Upper lobe of right lung (tissue), 1 donor: ENCODE measurements at places on chromosomes 1 and 21. TPM values are rescaled to one million over a fixed set of nuclear protein-coding genes. Genes with fewer than 3 reads are reported as not detected.

PRAMEF27 gene
- not detected for total RNA-seq

SLC44A5 gene
- 0.55 TPM for total RNA-seq

- no peaks in the 10 kb centered on the region for H3K36me3 ChIP-seq
- H3K27ac ChIP-seq, result peak overlapping the region; percentile 3
- DNase-seq, result no peak
These were observed 7.1 kb upstream of the ZNF697 start for GRCh38 chr1:119655154-119655553.

DNA sequence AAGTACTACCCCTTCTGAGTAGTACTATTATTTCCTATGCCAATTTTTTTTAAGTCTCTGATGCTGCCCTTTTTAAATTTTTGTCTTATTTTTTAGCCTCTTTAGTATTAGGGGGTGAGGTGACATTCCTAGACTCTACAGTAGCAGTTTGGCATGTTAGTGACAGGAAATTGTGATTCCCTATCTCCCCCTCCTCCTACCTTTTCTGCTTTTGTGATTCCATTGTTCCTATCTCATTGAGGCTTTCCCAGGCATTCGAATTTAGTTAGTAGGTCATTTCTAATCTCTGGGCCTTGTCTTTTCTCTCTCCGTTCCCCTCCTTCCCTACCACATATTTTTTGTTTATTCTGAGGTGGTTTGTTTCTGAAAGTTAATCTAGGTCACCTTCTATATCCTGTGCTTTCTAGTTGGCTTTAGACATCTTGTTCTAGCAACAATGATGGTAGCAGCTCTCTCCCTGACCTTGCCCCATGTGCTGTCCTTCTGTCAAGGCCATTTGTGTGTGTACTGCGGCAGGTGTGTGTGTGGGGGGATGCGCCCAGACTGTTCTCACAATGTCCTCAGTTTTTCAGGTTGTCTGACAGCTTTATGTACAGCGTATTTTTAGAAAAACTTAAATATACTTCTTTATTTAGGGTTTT, 21.5 kb downstream of the SEMA6C start:
- H3K4me3 ChIP-seq, result no peak overlapping the region
- no peaks in the 10 kb centered on the region for H3K36me3 ChIP-seq
- H3K4me1 ChIP-seq, result no peaks in the 10 kb centered on the region
- no peak overlapping the region for H3K27ac ChIP-seq
- DNase-seq, result no peak

GRCh38 chr21:43294194-43294902, 125.5 kb downstream of the CRYAA start:
- no peaks in the 10 kb centered on the region for H3K4me1 ChIP-seq
- DNase-seq, result peak; percentile 12
- H3K36me3 ChIP-seq, result no peaks in the 10 kb centered on the region
- no peaks in the 10 kb centered on the region for H3K27me3 ChIP-seq
- no peak overlapping the region for H3K27ac ChIP-seq
- H3K4me3 ChIP-seq, result no peak overlapping the region

LCE2C gene
- total RNA-seq, result not detected

CCDC185 gene
- total RNA-seq, result not detected

- no peak for DNase-seq
- H3K4me3 ChIP-seq, result no peak overlapping the region
- no peak overlapping the region for H3K27ac ChIP-seq
- H3K4me1 ChIP-seq, result no peaks in the 10 kb centered on the region
- H3K36me3 ChIP-seq, result peaks cover 26% of the 10 kb centered on the region
These were observed 9.9 kb downstream of the PHTF1 start for GRCh38 chr1:113749402-113749801.

RXFP4 gene
- total RNA-seq, result not detected

- H3K36me3 ChIP-seq, result no peaks in the 10 kb centered on the region
- no peak overlapping the region for H3K4me3 ChIP-seq
- DNase-seq, result no peak
- H3K27me3 ChIP-seq, result no peaks in the 10 kb centered on the region
- H3K4me1 ChIP-seq, result peaks cover 20% of the 10 kb centered on the region
These were observed 71.9 kb downstream of the HIVEP3 start for GRCh38 chr1:41846625-41847405.

VAV3 gene
- 8.5 TPM for total RNA-seq

GRCh38 chr1:960363-961131, at the start of gene KLHL17:
KLHL17 (plus strand) TSS chr1:960584; CDS start chr1:960694, 110 bp downstream.
- H3K4me1 ChIP-seq, result peaks cover 21% of the 10 kb centered on the region
- peaks cover 13% of the 10 kb centered on the region for H3K36me3 ChIP-seq
- no peaks in the 10 kb centered on the region for H3K27me3 ChIP-seq
- H3K27ac ChIP-seq, result no peak within 1 kb of the TSS
- H3K4me3 ChIP-seq, result peak within 1 kb of the TSS; percentile 100

GRCh38 chr1:197127246-197127912, 19.1 kb downstream of the ASPM start:
- H3K36me3 ChIP-seq, result no peaks in the 10 kb centered on the region
- H3K4me1 ChIP-seq, result no peaks in the 10 kb centered on the region
- no peak overlapping the region for H3K27ac ChIP-seq
- no peak for DNase-seq

- peaks cover 10% of the 10 kb centered on the region for H3K27me3 ChIP-seq
- H3K27ac ChIP-seq, result no peak overlapping the region
- H3K36me3 ChIP-seq, result no peaks in the 10 kb centered on the region
- no peak for DNase-seq
- no peak overlapping the region for H3K4me3 ChIP-seq
- peaks cover 3% of the 10 kb centered on the region for H3K4me1 ChIP-seq
These were observed 203.8 kb upstream of the POU3F1 start for GRCh38 chr1:38250356-38250755.

DNA sequence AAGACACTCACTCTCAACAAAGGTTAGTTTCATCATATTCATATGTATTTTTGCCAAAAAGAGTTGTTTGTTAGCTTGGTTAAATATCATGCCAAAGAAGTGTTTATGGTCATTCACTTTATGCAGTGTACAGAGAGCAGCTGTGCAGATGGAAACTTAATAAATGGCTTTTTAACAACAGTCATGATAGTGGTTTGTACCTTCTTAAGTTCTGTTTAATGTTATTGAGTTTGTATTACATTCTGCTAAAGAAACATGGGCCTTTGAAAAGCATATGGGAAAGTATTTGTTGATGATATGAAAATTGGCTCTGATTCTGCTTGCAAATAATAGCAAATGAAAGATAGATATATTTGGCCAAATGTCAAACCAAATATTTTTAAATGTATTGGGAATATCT, 607.3 kb downstream of the NCAM2 start:
- H3K27me3 ChIP-seq, result no peaks in the 10 kb centered on the region
- no peak overlapping the region for H3K4me3 ChIP-seq
- no peak for DNase-seq
- no peaks in the 10 kb centered on the region for H3K4me1 ChIP-seq
- H3K36me3 ChIP-seq, result no peaks in the 10 kb centered on the region

GRCh38 chr21:34670962-34671348, 2.2 kb downstream of the CLIC6 start:
- peak overlapping the region; percentile 52 for H3K4me3 ChIP-seq
- H3K27ac ChIP-seq, result no peak overlapping the region
- H3K36me3 ChIP-seq, result no peaks in the 10 kb centered on the region
- no peak for DNase-seq
- H3K4me1 ChIP-seq, result peaks cover 6% of the 10 kb centered on the region
- H3K27me3 ChIP-seq, result peaks cover 29% of the 10 kb centered on the region

DNA sequence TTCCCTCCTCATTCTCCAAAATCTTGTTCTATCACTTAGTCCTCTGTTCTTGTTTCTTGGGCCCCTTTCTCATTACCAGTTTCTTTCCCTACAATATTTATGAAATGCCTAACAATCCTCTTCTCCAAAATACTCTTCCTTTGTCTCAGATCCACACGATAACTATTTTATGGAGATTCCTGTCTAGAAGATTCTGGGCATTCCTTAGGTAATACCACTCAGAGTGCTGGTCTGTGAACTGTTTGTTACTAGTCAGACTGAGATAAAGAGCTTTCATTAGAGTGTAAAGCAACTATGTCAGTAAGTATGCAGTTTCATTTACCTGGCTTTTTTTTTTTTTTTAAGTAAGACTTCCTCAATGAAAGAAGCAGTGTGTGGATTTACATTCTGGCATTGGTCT, 18.1 kb upstream of the RCOR3 start:
- H3K4me3 ChIP-seq, result no peak overlapping the region
- no peaks in the 10 kb centered on the region for H3K27me3 ChIP-seq
- no peaks in the 10 kb centered on the region for H3K36me3 ChIP-seq
- DNase-seq, result no peak
- no peak overlapping the region for H3K27ac ChIP-seq

DNA sequence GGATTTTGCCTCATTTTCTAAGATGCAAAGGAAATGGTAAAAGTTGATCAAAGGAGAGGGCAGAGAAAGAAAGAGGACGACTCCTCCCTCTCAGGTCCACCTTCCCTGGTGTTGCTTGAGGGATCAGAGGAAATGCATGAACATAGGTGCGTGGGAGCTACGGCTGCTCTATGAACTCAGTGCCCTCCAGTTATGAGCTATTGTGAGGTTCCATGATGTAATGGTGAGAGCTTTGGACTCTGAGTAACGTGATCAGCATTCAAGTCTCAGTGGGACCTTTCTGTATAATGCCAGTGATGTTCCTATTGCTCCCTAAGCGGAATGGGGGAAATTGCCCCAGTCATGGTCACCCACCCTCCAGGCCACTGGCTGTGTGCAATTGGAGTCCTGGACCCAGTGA, 25.9 kb upstream of the NBPF3 start:
- H3K27ac ChIP-seq, result no peak overlapping the region
- DNase-seq, result no peak
- no peaks in the 10 kb centered on the region for H3K4me1 ChIP-seq
- no peaks in the 10 kb centered on the region for H3K36me3 ChIP-seq
- no peaks in the 10 kb centered on the region for H3K27me3 ChIP-seq

- no peak overlapping the region for H3K4me3 ChIP-seq
- DNase-seq, result peak; percentile 50
- H3K27ac ChIP-seq, result no peak overlapping the region
- H3K4me1 ChIP-seq, result peaks cover 35% of the 10 kb centered on the region
These were observed 1.2 kb upstream of the FHAD1 start for GRCh38 chr1:15245593-15246360.

DNA sequence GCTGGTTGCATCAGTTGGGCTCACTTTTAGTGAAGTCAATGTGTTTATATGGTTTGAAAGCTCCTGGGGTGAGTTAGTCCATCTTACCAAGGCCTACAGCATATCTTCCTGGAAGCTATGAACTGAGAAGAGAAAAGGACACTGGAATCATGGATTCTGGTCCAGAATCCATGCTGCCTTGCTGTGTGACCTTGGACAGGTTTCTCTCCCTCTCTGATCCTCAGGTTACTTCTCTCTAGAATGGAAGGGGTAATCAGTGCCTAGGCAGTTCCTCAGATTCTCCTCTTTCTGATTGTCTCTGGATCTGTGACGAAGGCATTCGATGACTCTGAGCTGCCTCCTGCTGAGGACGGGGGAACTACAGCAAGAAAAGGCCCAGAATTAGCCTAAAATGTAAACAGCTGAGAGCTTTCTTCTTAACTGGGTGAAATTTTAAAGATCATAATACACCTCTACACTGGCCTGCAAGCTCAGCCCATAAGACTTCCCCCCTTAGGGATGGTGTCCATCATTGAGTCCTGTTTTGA, 425.0 kb upstream of the VAMP3 start:
- H3K4me3 ChIP-seq, result no peak overlapping the region
- no peak for DNase-seq
- H3K27ac ChIP-seq, result no peak overlapping the region
- no peaks in the 10 kb centered on the region for H3K27me3 ChIP-seq
- no peaks in the 10 kb centered on the region for H3K4me1 ChIP-seq

DNA sequence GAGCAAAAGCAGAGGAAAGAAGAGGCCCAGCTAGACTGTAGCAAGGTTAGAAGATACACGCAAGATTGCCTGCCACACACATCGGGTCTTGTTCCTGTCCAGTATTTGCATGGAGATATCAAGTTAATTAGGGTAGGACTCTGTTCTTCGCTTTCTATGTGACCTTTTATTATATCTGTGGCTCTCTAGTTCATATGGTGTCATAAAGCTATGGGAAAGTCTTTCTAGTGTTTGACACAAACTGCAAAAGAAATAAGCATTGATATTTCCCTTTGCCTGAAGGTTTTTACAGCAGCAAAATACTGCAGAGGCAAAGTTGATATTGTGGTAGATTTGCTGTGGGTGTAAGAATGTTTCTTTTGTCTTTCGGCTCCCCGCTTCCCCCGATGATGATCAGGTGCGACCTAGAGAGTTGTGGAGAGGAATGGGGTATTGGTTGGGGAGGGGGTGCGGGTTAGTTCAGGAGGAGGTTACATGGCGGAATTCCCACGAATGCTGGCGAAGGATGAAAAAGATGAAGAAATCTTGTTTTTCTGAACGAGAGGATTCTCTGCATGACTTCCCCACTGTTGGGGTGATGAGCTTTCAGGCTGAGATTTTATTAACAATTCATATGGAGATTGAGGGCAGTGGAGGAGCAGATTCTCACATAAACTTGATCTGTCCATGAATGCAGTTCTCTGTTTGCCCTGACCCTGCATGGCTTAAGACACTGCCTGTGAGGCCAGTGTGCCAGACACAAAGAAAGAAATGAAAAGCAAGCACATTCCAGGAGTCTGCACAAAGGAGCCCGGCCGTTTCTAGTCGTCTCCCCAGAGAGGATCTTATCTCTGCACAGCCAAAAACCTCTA, 550.2 kb downstream of the USP25 start:
- no peaks in the 10 kb centered on the region for H3K27me3 ChIP-seq
- H3K36me3 ChIP-seq, result no peaks in the 10 kb centered on the region
- H3K27ac ChIP-seq, result peak overlapping the region; percentile 52

DNA sequence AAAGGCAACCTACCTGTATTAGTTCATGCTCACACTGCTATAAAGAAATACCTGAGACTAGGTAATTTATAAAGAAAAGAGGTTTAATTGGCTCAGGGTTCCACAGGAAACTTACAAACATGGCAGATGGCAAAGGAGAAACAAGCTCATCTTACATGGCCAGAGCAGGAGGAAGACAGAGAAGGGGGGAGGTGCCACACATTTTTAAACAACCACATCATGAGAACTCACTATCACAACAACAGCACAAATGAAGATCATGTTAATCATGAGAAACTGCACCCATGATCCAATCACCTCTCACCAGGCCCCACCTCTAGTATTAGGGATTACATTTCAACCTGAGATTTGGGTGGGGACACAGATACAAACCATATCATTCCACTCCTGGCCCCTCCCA, 90.6 kb upstream of the KCTD3 start:
- H3K27me3 ChIP-seq, result no peaks in the 10 kb centered on the region
- no peaks in the 10 kb centered on the region for H3K36me3 ChIP-seq
- no peaks in the 10 kb centered on the region for H3K4me1 ChIP-seq
- no peak for DNase-seq
- no peak overlapping the region for H3K27ac ChIP-seq

GRCh38 chr1:53899206-53899628, 5.2 kb downstream of the DIO1 start:
- H3K27me3 ChIP-seq, result no peaks in the 10 kb centered on the region
- no peak for DNase-seq
- no peak overlapping the region for H3K27ac ChIP-seq
- no peaks in the 10 kb centered on the region for H3K36me3 ChIP-seq
- no peak overlapping the region for H3K4me3 ChIP-seq
- peaks cover 7% of the 10 kb centered on the region for H3K4me1 ChIP-seq

KHDC4 gene
- 40.1 TPM for total RNA-seq

DNA sequence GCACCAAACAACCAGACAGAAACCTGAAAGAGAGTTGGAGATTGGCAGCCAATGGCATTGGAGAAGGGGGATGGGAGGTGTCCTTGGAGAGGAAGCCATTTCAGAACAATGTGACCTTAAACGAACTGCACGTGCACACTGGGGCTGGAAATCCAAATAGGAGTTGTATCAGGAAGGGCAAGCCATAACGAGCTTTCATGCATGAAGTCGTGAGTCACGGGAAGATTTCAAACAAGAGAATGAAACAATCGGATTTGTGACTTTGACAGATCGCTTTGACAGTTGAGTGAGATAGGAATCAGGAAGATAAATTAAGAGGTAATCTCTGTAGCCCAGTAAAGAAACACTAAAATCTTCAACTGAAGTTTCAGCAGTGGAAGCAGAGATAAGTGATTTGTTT, 445.8 kb upstream of the ZP4 start:
- no peak overlapping the region for H3K4me3 ChIP-seq
- DNase-seq, result no peak
- no peaks in the 10 kb centered on the region for H3K27me3 ChIP-seq
- no peak overlapping the region for H3K27ac ChIP-seq
